ENCODE measurements at places on chromosomes 12 and 14. TPM values are rescaled to one million over a fixed set of nuclear protein-coding genes. Genes with fewer than 3 reads are reported as not detected.

DNA sequence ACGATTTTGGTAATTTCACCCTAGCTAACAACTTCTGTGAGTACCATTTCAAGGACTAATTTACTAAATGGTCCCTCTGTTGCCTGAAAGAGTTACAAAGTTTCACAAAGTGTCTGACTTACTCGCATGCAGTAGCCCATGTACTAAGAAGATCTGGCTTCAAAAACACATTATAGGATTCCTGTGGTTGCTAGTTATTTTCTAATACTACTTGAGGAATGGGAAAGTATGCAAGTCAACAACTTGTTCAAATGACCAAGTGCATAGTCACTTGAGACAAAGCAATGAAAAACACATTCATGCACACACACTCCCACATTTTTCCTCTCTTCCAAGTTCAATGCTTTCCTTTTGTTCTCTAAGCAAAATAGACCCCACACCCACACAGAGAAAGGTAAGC, 219.7 kb upstream of the TMPO start:
- no peak for DNase-seq

The SERPINA10 gene
- not detected for polyA plus RNA-seq

DNA sequence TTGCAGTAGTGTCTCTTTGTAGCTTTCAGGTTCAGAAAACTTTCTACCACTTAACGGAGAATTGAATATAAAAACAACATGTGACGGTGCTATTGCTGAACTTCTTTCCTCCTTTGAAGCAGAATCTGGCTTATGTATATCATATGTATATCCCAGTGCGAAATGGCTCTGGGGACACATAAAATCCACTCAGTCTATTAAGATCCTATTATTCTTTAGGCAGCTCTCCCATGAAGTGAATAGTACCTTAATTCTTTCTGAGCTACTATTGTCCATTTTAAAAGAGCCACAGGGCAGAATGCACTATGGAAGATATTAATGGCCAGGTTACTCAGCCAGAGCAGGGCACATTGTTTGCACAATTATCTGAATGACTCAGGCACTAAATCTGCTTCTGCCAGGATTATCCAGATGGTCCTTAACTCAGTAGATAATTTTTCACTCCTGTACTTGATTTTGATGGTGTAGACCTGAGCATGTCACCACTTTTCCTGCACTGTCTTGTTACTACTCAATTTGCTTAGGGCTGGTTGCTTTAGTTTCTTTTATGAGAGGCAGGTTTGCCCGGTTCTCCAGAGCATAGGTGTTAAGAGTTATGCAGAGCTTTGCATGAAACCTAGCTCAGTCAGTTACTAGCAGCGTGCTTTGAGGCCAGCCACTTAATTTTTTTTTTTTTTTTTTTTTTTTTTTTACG, 5.5 kb downstream of the CNTN1 start:
- peak; percentile 98 for DNase-seq

DNA sequence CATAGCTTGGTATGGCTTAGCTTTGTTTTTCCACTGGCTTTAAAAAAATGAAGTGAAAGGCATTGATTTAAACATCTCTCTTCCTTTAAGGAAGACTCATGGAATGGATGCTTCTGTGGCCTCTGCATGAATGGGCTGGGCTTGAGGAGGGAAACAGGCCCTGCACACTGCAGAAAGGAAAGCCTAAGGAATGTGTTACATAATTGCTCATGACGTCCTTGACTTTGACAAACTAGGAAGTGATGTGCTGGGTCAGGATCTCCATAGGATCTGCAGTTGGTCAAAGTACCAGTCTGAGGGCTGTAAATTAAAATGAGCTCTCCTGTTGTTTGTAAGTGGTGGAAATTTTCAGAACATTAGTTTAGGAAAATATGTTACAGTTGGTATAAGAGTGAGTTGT, 12.7 kb downstream of the SAMD4A start:
- DNase-seq: peak; percentile 38

DNA sequence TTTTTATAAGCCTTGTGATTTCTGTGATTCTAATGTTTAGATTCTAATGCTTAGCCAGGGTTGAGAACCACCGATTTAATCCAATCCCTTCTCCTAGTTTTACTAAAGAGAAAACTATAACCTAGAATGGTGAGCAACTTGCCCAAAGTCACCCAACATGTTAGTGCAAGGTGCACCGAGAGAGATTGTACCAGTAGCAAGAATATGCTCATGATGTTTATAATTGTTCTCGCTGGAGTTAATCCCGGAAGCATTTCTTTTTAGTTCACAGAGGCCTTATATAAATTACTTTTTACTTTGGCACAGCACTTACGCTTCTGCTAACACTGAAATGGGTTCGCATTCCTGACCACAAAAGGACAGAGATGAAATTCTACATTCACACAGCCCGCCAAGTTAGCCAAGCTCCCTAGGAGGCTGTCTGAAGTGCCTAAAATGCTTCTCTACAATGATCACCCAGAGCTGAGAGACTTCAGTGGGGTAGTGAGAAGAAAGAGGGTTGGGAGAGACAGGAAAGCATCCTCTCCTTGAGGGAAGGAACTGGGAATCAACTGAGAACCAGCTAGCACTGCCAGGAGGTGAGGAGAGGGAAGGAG, 579 bp upstream of the BLOC1S1 start:
- DNase-seq: no peak

DNA sequence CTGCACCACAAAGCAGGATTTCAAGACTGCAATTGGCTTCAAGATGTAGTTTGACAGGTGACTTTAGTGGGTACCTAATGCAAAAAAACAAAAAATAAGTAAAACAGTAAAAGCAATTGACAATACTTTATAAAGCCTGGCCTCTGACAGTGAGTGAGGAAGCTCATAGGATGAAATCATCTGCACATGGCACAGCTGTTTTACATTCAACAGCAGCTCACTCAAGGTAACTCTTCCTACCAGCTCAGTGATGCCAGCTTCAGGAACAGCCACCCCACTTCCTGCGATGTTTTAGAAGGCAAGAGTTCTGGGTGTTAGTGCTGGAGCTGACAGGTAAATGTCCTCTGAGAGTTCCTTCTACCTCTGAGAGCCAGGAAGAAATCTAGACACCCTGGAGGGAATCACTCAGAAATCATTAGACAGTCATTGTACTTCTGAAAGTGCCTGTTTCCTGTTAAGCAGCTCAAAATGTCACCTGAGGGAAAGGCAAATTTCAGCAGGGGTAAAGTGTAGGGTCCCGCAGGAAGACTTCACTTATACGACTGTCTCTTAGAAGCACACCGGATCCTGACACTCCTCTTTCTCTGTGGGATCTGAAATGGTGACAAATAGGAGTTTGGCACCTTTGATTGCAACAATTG, 99.9 kb downstream of the FOXN3 start:
- no peak for DNase-seq

DNA sequence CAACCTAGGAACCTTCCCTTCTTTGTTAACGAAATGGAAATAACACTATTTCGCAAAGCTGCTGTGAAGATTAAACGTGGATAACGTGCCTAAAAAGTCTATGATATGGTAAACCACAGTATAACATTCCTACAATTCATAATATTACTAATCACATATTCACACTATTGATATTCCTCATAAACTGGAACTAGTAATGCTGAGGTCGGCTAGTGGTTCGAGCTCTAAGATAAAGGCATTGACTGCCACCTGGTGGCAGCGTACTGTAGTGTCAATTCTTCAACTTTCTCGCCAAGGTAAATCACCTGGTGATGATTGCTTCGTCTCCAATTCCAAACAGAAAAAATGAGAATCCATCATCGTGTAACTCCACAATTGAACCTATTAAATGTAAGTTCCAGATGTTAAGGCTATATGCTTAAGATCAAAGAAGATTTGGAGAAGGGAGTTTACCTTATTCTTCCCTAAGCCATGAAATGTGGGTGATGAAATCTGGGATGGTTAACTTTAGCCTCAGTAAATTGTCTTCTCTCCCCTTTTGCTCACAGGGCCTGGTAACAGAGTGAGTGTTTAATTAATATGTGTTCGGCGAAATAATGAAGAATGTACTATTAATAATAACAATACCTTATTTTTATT, 197.5 kb upstream of the TMEM132C start:
- peak; percentile 33 for DNase-seq

The PTPN6 gene
- polyA plus RNA-seq: 21.8 TPM

The ARPC3 gene
- polyA plus RNA-seq: 504 TPM

The SCFD1 gene
- polyA plus RNA-seq: 56.2 TPM

DNA sequence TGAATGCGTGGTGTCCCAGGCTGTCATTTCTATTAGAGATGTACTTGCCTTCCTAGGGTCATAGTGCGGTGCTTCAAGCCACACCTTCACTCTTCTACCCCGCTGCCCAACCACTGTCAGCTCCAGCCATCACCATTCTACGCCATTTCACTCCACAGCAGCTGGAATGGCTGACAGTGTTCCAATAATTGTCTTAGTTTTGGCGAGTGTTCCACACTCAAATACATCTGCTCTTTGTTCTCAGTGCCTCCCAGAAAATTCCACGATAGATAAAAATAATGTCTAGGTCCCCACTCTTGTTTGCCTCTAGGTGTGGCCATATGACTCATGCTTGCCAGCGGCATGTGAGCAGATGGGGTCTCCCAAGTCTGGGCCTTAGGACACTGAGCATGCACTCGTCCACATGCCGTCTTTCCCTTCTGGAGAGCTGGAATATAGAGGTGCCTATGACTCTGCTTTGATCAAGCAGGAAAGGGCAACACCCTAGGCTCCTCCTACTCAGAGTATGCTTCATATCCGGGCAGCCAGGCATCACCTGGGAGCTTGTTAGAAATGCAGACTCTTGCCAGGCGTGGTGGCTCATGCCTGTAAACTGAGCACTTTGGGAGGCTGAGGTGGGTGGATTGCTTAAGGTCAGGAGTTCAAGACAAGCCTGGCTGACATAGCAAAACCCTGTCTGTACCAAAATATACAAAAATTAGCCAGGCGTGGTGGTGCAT, 163.0 kb downstream of the BRMS1L start:
- DNase-seq: no peak

GRCh38 chr14:61482348-61483206, 161.2 kb downstream of the PRKCH start:
- DNase-seq: peak; percentile 51

GRCh38 chr14:50447461-50447860, 50.8 kb upstream of the CDKL1 start:
- DNase-seq: peak; percentile 49

DNA sequence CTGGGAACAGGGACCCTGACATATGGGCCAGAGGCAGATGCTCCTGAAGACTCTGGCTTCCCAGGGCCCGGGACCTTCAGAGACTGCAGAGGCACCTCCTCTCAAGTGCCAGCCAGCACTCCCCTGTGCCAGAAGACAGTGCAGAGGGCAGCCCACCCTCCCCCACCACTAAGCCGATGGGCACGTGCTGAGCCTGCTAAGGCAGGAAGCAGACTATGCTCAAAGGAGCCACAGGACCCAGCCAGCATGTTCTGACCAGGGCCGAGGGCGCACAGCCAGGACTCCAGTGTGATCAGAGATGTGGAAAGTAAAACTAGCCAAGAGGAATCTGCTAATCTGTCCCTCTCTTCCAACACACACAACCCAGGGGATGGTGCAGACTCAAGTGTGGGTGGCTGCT, 29.8 kb downstream of the DIO3 start:
- DNase-seq: no peak

The OR4K17 gene
- polyA plus RNA-seq: not detected

GRCh38 chr14:92866901-92867865, 55.8 kb upstream of the CHGA start:
- no peak for DNase-seq

DNA sequence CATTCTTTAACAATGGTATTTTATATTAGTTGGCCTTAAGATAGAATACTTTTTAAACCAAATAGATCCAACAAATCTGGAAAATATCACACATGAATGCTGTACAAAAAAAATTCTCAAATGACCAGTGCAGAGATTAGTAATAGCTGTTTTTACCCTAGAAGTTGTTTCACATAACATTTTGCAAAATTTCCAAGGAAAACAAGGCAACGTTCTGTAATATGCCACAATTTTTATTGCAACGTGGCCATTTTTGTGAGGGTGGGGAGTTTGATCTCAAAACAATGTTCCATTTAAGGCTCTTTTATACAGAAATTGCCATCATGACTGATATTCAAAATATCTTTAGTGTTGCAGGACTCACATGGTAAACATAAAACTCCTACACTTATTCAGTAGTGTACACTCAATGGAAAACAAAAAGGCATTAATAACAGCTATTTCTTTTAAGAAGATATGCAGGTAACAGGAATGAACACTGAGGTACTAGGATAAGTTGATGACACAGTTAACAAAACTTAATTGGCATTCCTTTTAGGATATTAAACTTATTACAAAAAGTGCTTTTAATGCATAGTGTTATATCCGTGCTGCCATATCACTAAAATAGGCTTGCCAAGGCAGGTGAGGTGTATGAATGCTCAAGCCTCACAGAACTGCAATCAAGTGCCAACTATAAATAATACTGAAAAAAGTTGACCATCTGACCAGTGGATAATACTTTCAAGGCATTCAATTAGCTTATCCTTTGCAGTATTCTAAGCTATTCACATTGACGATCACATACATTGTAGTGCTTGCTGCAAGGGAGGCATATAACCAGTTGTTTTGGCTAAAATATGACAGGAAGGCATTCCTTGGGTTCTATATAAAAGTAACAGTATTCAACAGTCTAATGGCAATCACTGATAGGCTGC, 2.3 kb downstream of the CFL2 start:
- DNase-seq: no peak

GRCh38 chr14:77722301-77722700, 14.4 kb downstream of the SLIRP start:
- no peak for DNase-seq

DNA sequence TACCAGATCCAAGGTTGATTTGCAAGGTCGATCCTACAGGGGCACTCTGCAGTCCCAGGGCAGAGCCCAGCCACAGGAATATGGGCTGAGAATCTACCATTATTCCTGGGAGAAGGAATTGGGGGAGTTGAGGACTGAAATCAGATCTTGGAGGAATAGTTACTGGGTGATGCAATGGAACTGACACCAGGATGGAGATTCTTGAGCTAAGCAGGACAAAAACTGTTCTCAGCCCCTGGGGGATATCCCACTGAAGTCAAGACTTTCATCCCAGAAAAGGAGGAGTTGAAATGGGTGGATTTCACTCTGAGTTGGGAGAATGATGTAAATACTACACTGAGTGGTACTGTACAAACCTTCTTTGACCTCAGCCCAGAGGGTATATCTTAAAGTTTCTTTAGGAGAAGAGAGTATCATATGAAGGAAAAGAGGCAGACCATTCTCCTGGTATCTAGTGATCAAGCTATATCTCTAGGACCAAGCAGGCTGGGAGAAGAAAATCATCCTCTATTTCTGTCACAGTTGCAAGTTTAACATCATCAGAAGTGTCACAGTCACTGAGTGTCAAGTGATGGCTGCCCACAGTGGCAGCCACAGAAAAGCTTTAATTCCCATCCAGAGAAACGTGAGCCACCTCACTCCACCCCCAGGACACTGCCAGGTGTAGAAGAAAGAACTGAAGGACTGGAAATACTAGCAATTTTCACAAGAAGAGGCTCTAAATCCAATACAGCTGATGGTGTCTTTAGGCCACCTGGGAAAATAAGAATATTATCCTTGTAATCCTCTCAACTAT, 181.9 kb downstream of the NUAK1 start:
- DNase-seq: no peak

DNA sequence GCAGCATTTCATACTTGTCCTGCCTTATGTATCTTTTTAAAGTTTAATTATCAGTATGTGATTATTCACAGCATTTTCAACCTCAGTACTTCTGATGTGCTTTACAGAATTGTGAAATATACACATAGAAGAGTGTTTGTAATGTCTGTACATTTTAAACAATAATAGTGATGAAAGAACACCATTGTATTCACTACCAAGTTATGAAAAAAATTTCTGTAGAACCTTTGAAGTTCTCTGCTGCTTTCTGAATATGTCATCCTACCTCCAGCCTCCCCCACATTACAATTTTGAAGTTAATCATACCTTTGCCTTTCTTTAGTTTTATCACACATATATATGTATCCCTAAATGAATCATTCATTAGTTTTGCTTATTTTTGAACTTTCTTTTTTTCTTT, 24.8 kb downstream of the FRMD6 start:
- DNase-seq: peak; percentile 44

Measured in foreskin keratinocyte (primary cell).